ENCODE measurements at places on chromosomes 5 and 9. TPM values are rescaled to one million over a fixed set of nuclear protein-coding genes. Genes with fewer than 3 reads are reported as not detected.

Gene ACOT12
- total RNA-seq = not detected

- no peak for DNase-seq
These were observed 291.6 kb downstream of the TLE1 start for GRCh38 chr9:81397481-81398381.

DNA sequence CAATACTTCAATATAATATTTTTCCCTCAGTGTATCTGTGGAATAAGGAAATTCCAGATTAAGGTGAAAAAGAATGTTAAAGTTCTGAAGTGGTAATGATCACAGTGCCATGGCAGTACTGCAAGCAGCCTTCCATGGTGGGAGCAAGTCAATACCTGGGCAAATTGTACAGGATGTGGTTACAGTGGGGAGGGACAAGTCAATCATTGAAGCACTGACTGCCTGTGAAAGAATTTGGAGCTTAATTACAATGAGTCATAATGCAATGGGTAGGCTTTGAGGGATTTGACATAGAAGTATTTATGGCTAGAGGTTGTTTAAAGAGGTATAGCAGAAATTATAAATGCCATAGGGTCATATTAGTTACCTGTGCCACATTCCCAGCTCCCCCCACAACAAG lies 786.5 kb upstream of the ACO1 start:
- DNase-seq = no peak

Gene CYLC2
- not detected for total RNA-seq

DNA sequence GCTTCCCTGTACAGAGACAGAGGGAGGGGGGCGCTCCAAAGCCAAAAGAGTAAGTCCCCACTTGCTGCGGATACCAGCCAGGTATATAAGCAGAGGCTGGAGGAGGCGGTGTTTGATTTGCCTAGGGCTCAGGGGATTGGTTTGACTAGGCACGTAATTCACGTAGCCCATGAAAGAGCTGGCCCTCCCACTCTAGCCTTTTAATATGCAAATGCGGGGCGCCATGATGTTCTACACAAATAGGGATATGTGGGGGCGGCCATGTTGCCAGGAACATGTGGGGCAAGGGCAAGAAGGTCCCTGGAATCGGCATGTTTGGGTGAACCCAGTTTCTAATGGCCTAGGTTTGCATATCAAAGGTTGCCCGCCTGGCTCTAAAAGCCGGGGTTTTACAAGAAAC lies 3.3 kb upstream of the PRLR start:
- no peak for DNase-seq

Gene ZNF169
- total RNA-seq = 11.9 TPM

- no peak for DNase-seq
These were observed 229.7 kb downstream of the MRPS30 start for GRCh38 chr5:45038366-45038987.

- DNase-seq = no peak
These were observed 261.2 kb downstream of the GADD45G start for GRCh38 chr9:89865981-89866380.

Gene FREM1
- total RNA-seq = 9.9 TPM

GRCh38 chr5:138969323-138970002 lies 94.3 kb upstream of the LRRTM2 start:
- DNase-seq = no peak

- DNase-seq = no peak
These were observed 161.6 kb upstream of the DMRTA1 start for GRCh38 chr9:22285066-22285465.

- no peak for DNase-seq
These were observed 78.3 kb downstream of the CEP120 start for GRCh38 chr5:123344816-123345426.

Gene SPINK4
- not detected for total RNA-seq

Gene PIP5KL1
- total RNA-seq = 6.0 TPM

Gene GGTA1
- 102 TPM for total RNA-seq

Gene RETREG1
- 3.8 TPM for total RNA-seq

DNA sequence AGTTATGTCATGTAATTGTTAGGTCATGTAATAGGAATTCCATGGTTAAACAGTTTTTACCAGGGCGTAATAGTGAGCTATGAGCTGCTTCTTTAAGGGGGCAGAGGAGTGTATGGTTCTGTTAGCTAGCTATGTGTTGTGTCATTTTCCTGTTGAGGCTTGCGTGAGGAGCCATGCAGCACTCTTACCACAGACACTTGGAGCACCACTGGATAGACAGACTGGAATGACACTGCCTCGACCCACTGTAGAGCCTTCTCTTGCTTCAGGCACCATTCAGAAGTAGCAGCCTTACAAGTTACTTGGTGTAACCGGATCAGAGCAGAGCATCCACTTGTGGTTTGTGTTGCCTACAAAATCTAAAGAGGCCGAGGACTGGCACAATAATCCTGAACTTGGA lies 28.3 kb upstream of the STOM start:
- no peak for DNase-seq

DNA sequence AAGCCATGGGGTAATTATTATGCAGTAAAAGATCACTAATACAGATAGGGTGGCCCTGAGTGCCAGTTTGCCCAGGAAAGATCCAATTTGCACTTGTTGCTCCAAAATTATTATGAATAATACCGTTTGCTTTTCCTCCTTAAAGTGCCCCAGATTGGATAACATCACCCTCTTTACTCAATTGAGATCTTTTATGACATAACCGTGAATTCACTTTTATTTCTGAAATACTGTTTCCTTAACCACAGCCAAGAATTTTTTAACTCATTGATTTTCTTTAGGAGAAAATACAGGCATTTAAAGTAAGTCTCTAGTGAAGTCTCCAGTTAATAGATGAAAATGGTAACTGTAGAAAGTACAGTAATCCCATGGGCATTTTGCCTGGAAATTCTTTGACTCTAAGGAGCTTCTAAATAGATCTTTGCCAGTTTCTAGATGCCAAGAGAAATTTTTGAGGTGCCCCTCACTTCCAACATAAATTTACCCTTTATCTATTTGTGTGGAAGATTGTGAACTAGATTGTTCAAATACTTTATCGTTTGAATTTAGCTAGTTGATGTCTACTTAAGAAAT lies 99.2 kb downstream of the UHRF2 start:
- no peak for DNase-seq

Gene STK32A
- 8.0 TPM for total RNA-seq

Gene ANKRD55
- total RNA-seq = not detected

GRCh38 chr9:31736581-31737179 lies 647.8 kb upstream of the ACO1 start:
- DNase-seq = no peak

- no peak for DNase-seq
These were observed 4.3 kb downstream of the TLN1 start for GRCh38 chr9:35727676-35728040.

Gene DND1
- total RNA-seq = 0.54 TPM

- no peak for DNase-seq
These were observed 90.2 kb downstream of the ZNF462 start for GRCh38 chr9:106953174-106953573.

DNA sequence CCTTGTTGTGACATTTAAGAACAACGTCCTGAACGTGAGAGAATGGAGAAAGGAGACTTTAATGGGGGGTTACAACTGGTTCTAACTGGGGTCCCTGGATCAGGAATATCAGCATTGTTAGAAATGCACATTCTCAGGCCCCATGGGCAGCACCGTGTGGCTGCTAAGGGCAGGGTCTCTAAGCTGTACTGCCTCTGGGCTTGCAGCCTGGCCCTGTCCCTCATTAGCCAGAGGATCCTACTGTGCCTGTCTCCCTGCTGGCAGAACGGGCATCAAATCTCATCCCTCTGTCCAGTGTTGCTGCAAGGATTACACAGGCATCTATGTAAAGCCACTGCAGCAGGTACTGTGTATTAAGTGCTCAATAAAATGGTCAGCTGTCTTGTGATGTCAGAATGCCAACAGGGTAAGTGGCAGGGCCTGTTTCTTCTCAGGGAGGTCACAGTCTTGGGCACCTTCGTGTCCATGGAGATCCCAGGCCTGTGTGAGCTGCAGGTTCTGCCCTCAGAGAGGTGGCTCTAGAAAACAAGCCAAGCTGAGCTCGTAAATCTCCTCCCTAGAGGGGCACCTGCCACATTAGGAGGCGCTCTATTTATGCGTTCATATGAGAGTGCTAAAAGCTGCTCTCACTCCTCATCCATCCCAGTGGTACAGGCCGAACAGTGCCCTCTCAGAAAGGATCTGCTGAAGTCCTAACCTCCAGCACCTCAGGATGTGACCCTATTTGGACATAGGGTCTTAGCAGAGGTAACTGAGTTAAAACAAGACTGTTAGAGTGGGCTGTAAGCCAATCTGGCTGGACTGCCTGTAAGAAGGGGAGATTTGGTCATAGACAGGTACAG lies 210.5 kb downstream of the GADD45G start:
- no peak for DNase-seq

Gene PHF24
- 0.27 TPM for total RNA-seq

- DNase-seq = no peak
These were observed 4.5 kb upstream of the DMRT3 start for GRCh38 chr9:971901-972500.

GRCh38 chr5:144202726-144203125 lies 32.1 kb downstream of the KCTD16 start:
- no peak for DNase-seq

Gene SLC28A3
- not detected for total RNA-seq

DNA sequence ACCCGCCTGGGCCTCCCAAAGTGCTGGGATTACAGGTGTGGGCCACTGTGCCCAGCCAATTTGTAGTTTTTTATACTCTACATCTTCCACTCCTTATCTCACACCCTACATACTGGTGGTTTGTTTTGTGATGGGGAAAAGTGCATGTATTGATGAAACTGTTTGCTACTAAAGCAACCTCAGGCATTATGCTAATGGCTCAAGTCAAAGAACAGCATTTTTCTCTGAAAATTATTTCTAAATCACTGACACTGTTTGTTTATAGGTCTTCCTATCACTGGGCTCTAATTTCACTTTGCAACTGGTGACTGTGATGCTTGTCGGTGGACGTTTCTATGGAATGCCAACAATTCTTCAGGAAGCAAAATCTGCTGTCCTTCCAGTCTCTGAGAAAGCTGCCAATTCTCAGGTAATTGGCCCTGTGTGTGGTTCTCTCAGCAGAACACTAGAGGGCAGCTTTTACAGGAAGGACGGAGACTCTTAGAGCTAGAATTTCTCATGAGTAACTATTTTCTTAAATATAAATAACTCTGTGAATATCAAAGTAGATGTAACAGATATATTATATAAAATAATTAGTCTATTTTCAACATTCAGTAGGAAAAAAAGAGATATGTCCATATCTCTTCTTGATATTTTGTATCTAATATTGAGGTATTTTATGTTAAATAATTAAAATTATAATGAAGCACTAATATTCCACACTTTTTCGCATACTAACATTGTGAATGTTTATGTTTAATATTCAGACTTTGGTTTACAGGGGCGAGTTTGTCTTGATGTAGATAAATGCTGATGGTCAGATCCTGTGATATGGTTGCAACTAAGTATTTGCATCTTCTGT lies 244.1 kb downstream of the ADGRV1 start:
- DNase-seq = no peak

Gene RLN2
- total RNA-seq = not detected

Gene SLIT3
- 86.9 TPM for total RNA-seq

Gene FBXW11
- 91.2 TPM for total RNA-seq

DNA sequence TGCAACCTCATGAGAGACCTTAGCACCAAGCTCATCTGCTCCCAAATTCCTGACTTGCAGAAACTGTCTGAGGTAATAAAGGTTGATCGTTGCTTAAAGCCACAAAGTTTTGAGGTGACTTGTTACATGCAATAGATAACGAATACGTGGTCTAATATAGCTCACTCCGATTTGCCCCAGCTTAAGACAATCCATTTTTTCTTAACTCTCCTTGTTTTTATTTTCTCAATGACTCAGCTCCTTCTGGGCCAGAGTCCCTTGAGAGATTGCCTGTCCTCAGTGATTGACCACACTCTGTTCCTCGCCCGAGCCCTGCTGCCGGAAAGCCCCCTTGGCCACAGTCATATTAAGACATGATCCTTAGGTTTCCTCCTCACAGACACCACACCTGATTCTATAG lies 63.7 kb upstream of the FANCC start:
- no peak for DNase-seq

- peak; percentile 25 for DNase-seq
These were observed 15.7 kb downstream of the TMEM8B start for GRCh38 chr9:35844628-35845270.

DNA sequence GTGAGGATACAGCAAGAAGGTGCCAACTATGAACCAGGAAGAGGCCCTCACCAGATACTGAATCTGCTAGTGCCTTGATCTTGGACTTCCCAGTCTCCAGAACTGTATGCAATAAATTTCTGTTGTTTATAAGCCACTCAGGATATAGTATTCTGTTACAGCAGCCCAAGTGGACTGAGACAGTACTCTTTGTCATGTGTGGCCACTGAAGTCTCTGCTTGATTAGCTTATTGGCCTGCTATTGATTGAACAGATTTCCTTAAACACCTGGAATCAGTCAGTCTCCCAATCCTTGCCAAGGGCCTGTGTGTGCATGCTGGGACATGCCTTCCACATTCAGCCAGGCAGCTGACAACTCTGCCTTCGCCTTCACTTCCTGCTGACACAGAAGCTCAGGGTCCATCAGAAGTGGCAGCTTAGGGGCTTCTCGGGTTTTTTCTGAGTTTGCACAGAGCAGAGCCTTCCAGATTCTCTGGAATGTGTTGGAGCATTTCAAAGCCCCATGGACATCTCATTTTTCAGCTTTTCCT lies 13.7 kb upstream of the ROR2 start:
- no peak for DNase-seq

- DNase-seq = no peak
These were observed 279.1 kb downstream of the TLE1 start for GRCh38 chr9:81410201-81410600.
